ENCODE measurements at places on chromosomes 5 and 9.
A peak's percentile ranks its signal among the peaks of the same experiment; 100 is the strongest.

- H3K4me3 ChIP-seq, result no peak overlapping the region
- H3K4me1 ChIP-seq, result peaks cover 19% of the 10 kb centered on the region
- no peak for DNase-seq
- H3K27ac ChIP-seq, result no peak overlapping the region
- H3K27me3 ChIP-seq, result no peaks in the 10 kb centered on the region
These were observed 103.9 kb downstream of the FRMD3 start for GRCh38 chr9:83434254-83434653.

GRCh38 chr9:135468854-135469521, 10.6 kb upstream of the PPP1R26 start:
- no peak for DNase-seq
- H3K4me3 ChIP-seq, result peak overlapping the region; percentile 34
- peaks cover 87% of the 10 kb centered on the region for H3K4me1 ChIP-seq
- peaks cover 18% of the 10 kb centered on the region for H3K36me3 ChIP-seq

DNA sequence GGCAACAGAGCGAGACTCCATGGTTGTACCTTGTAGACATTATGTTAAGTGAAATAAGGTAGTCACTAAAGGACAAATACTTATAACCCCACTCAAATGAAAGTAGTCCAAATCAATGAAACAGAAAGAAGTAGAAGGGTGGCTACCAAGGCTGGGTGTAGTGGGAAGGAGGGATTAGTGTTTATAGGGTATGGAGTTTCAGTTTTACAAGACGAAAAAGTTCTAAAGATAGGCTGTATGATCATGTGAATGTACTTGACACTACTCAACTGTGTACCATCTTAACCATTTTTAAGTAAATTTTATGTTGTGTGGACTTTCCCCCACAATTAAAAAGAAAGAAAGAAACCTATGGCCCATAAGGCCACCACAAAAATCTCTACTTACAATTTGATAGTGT, 32.2 kb downstream of the ALDH7A1 start:
- peaks cover 84% of the 10 kb centered on the region for H3K36me3 ChIP-seq
- no peaks in the 10 kb centered on the region for H3K27me3 ChIP-seq
- DNase-seq, result no peak
- no peak overlapping the region for H3K4me3 ChIP-seq
- H3K4me1 ChIP-seq, result no peaks in the 10 kb centered on the region

DNA sequence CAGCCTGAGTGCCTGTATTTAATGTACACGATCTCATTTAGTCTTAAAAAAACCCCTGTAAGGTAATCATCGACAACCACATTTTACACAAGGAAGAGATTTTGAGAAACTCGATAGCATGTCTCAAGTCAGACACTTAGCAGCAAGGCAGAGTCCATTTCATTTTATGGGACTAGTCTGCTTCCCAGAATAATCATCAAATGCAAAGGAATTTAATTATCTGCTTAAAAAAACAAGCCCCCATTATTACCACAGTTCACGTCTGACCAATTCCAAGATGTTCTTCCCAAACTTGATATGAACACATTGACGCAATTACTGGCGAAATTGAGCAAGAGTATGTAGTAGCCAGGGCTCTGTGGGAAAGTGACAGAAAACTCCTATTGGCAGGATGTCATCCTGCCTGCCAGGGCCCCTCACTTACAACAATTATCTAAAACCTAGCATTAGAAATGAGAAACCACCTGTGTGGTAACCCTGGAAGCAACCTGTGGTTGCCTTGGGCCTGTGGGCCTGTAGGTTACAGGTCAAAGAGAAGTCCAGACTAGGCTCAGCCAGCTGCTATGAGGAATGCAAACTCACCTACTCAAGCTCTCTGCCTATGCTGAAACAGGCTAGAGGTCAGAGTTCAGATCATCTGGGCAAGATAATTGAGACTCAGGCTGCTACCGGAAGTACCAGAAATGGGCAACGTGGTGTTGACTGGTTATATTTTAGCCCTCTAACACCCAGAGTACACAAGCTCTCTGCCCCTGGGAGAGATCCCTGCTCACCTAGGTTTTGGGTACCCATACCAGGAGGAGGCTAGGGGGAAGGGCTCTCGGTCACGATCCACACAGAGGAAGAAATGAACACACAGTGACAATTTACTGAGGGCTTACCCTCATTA, 1.6 kb downstream of the B4GALT1 start:
- peak overlapping the region; percentile 86 for H3K4me3 ChIP-seq
- no peak for DNase-seq
- peaks cover 7% of the 10 kb centered on the region for H3K27me3 ChIP-seq
- no peaks in the 10 kb centered on the region for H3K36me3 ChIP-seq

DNA sequence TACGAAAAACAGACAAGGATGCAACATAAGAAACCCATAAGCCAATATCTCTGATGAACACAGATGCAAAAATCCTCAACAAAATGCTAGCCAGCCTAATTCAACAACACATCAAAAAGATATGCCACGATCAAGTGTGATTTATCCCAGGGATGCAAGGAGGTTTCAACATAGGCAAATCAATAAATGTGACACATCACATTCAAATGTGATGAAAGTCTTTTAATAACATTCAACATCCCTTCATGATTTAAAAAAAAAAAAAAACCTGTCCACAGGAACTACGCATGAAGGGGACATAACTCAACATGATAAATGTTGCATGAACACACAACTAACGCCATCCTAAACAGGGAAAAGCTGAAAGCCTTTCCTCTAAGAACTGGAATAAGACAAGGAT, 102.2 kb downstream of the PLPP1 start:
- H3K4me3 ChIP-seq, result no peak overlapping the region
- H3K4me1 ChIP-seq, result peaks cover under 1% of the 10 kb centered on the region
- H3K27me3 ChIP-seq, result peaks cover 5% of the 10 kb centered on the region
- peaks cover 97% of the 10 kb centered on the region for H3K36me3 ChIP-seq
- no peak overlapping the region for H3K27ac ChIP-seq
- no peak for DNase-seq

DNA sequence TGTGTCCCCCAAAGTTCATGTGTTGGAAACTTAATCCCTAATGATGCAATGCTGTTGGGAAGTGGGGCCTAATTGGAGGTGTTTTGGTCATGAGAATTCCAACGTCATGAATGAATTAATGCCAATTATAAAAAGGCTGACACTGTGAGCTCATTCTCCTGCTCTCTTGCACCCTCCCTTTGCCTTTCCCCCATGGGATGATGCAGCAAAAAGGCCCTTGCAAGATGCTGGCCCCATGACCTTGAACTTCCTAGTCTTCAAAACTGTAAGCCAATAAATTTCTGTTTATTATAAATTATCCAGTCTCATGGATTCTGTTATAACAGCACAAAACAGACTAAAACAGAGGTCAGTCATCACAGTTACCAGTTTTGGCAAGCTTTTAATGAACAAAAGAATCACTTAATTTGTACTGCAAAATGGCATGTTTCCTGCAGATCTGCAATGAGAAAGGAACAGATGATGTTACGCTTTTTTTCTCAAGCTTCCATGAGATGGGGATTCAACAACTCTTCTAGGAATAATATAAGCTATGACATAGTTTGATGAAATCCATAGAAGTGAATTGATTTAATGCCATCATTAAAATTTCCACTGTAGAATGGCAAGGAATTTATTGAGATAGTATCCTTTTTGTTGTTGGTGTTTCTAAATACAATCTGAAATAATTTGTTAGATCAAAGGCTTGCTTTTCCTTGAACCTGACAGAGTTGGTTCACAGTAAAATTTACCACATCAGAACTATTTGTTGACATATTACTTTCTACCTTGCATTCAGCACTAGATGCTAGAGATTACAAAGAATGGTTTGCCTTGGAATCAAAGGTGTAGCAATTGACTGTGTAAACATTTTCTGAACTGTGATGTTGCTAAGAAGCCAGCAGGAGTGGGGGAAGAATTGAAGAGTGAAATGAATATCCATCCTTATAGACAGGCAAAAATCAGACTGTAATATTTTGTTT, 29.3 kb upstream of the RFK start:
- no peak overlapping the region for H3K4me3 ChIP-seq
- no peak for DNase-seq
- no peaks in the 10 kb centered on the region for H3K4me1 ChIP-seq
- no peaks in the 10 kb centered on the region for H3K36me3 ChIP-seq

- peaks cover 7% of the 10 kb centered on the region for H3K36me3 ChIP-seq
- no peak overlapping the region for H3K27ac ChIP-seq
- peaks cover 7% of the 10 kb centered on the region for H3K27me3 ChIP-seq
- peaks cover 5% of the 10 kb centered on the region for H3K4me1 ChIP-seq
- H3K4me3 ChIP-seq, result peak overlapping the region; percentile 51
These were observed 145.7 kb downstream of the ARHGAP26 start for GRCh38 chr5:142915813-142916424.

GRCh38 chr9:21996438-21996837, 1.8 kb downstream of the CDKN2B-AS1 start:
- peak overlapping the region; percentile 2 for H3K4me3 ChIP-seq
- H3K27me3 ChIP-seq, result peaks cover 95% of the 10 kb centered on the region
- peaks cover 18% of the 10 kb centered on the region for H3K4me1 ChIP-seq
- no peak for DNase-seq

GRCh38 chr5:34053133-34053532, 10.1 kb upstream of the C1QTNF3 start:
- peaks cover 53% of the 10 kb centered on the region for H3K36me3 ChIP-seq
- H3K4me3 ChIP-seq, result no peak overlapping the region
- H3K27me3 ChIP-seq, result no peaks in the 10 kb centered on the region
- no peak overlapping the region for H3K27ac ChIP-seq

DNA sequence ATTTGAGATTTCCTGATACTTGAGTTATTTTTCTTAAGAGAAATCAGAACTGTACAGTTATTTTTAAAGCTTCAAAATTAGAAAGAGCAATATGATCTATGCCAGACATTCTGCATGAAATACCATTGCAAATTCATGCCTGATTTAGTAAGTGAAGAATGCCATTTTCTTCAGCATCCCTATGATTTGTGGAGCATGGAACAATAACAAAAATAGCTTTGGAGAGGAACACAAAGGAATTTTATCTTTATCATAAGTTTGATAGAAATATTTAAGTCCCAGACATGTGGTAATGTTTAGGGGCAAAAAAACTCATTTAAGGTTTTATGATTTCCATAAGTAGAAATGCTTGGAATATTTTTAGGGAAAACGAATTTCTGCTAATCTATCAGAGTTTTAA, 1863.4 kb downstream of the EFNA5 start:
- no peaks in the 10 kb centered on the region for H3K27me3 ChIP-seq
- peaks cover 5% of the 10 kb centered on the region for H3K36me3 ChIP-seq
- no peak overlapping the region for H3K4me3 ChIP-seq
- no peaks in the 10 kb centered on the region for H3K4me1 ChIP-seq

GRCh38 chr5:41065691-41066335, 5.3 kb downstream of the MROH2B start:
- DNase-seq, result no peak
- H3K36me3 ChIP-seq, result no peaks in the 10 kb centered on the region
- H3K27ac ChIP-seq, result no peak overlapping the region
- no peaks in the 10 kb centered on the region for H3K27me3 ChIP-seq
- no peak overlapping the region for H3K4me3 ChIP-seq
- no peaks in the 10 kb centered on the region for H3K4me1 ChIP-seq

DNA sequence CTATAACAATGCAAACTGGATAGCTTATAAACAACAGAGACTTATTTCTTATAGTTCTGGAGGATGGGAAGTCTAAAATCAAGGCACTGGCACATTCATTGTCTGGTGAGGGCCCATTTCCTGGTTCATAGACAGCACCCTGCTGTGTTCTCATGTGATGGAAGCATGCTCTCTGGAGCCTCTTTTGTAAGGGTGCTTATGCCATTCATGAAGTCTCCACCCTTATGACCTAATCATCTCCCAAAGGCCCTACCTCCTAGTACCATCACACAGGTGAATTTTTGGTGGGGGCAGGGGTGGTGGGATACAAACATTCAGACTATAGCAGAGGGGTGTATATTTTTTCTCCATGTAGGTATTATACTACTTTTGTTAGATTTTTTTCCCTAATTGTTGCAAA, 92.4 kb downstream of the UNC13B start:
- H3K36me3 ChIP-seq, result no peaks in the 10 kb centered on the region
- H3K27ac ChIP-seq, result no peak overlapping the region
- peaks cover 7% of the 10 kb centered on the region for H3K4me1 ChIP-seq
- peaks cover 3% of the 10 kb centered on the region for H3K27me3 ChIP-seq

DNA sequence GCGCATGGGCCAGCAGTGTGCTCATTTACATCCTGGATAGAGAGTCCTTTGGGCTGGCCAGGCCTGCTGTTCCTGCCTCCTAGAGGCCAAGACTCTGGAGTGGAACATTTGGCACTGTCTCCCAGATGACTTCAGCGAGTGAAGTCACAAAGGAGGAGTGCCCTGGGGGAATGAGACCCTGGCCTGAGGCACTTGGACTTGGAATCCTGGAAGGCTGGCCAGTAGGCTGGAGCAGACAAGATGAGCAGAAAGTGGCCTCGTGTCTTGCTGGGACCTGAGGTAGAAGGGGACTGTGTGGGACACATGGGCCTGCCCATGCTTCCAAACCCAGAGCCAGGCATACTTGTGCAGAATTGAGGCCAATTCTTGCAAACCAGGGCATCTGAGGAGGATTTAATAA, at the start of gene TSSK1B:
TSS of gene TSSK1B (minus strand) at position 101 of the 400 bp plus-strand sequence. CDS start 150 bp downstream, outside the sequence.
- H3K4me1 ChIP-seq, result peaks cover 10% of the 10 kb centered on the region
- H3K27me3 ChIP-seq, result peaks cover 15% of the 10 kb centered on the region
- no peak within 1 kb of the TSS for H3K4me3 ChIP-seq
- no peaks in the 10 kb centered on the region for H3K36me3 ChIP-seq

DNA sequence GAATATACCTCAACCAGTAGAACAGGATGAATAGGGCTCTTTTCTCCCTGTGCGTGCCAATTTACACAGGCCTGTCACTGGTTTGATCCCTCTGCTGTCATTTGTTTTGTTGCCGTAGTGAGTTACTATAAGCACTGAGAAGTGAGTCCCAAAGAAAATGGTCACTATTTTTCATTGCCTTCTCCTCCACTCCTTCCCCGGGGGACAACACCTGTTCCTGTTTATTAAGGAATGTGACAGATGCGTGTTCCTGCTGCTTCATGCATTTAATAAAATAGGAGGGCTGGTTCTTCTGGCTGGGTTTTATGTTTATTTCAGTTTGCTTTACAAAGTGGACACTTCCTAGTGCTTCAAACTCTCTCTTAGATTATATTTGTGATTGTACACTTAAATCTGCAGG, 6.4 kb downstream of the THBS4 start:
- peaks cover 26% of the 10 kb centered on the region for H3K4me1 ChIP-seq
- H3K27me3 ChIP-seq, result peaks cover 12% of the 10 kb centered on the region
- no peak overlapping the region for H3K4me3 ChIP-seq
- H3K27ac ChIP-seq, result no peak overlapping the region
- DNase-seq, result no peak

Measured in nephron progenitor cell (in vitro differentiated cells).